ENCODE measurements at places on chromosomes 6 and 20.

DNA sequence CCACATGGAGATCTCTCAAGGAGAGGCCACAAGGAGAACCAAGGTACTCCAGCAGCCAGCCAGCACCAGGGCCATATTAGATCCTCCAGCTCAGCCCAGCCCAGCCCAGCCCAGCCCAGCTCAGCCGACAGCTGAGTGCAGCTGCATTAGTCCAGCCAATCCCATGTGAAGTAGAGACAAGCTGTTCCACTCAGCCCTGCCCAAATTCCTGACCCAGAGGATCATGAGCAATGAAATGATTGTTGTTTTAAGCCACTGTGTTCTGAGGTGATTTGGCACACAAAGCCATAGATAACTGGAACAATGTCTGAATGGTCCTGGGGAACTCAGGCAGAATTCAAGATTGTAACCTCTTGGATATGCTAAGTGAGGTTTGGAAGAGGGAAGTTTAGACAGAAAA, 59.5 kb upstream of the BMP2 start:
- DNase-seq = peak; percentile 51

DNA sequence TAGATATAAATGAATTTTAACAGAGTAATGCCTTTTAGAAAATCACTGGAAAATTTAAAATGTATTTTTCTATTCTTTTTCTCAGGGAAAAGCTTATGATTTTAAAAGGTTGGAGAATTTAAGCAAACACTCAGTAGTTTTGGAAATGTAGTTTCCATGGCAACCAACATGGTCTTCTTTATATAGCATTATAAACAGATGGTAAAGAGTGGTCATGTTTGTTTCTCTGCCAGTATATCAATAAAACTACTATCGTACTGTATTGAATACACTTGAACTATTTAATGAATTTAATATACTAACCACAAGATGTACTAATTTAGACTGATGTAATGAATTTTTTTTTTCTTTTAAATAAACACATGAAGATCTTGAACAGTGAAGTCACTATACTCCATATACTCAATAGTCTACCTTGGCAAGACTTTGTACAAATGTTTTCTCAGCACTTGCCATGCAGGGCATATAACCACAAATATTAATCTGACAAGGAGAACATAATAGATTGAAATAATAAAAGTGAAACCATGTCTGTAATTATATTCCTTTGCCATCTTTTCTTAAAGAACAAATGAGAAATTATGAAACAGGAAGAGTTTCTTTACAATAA, 105.5 kb downstream of the PDSS2 start:
- DNase-seq = no peak

DNA sequence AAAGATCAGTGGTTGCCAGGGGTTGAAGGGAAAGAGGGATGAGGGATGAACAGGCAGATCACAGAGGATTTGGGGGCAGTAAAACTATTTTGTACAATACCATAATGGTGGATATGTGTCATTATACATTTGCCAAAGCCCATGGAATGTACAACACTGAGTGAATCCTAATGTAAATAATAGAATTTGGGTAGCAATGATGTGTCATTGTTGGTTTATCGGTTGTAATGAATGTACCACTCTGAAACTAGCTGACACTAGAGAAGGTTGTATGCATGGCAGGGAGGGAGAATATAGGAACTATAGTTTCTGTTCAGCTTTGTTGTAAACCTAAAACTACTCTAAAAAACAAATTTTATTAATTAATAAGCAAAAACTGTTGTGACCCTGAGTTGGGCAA, 17.8 kb upstream of the ASF1A start:
- DNase-seq = peak; percentile 25

- no peak for DNase-seq
Measured at GRCh38 chr20:20439602-20440190, 71.8 kb downstream of the INSM1 start.

GRCh38 chr6:166798652-166799051, 157.7 kb downstream of the RNASET2 start:
- no peak for DNase-seq

DNA sequence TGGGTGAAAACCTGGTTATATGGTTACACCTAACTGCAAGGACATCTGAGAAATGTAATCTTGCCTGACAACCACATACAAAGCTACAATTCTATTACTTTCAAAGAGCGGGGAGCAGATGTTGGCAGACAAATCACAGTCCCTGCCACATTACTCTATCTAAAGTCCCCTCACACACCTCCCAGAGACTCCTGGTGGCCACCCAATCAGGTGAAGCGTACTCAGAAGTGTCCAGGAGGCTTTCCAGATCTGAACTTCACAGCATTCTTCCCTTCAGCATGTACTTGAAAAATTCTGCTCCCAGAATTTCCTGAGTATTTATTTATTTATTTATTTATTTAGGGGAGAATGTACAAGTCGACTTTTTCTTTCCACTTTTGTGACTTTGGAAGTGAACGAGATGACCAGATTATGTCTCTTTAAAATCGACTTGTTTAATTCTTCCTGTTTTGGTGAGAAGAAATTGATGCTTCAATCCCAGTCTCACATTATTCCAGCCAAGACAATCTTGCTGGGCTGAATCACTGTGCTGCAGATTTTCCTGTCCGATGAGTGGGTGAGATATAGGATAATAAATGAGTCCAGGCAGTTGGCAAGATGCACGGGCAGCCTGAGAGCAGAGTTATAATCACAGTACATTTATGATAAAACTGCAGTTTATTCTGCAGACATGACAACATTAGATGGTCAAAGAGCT, 46.9 kb upstream of the POPDC3 start:
- DNase-seq = no peak

- DNase-seq = no peak
Measured at GRCh38 chr6:50717734-50718457, 4.6 kb downstream of the TFAP2D start.

DNA sequence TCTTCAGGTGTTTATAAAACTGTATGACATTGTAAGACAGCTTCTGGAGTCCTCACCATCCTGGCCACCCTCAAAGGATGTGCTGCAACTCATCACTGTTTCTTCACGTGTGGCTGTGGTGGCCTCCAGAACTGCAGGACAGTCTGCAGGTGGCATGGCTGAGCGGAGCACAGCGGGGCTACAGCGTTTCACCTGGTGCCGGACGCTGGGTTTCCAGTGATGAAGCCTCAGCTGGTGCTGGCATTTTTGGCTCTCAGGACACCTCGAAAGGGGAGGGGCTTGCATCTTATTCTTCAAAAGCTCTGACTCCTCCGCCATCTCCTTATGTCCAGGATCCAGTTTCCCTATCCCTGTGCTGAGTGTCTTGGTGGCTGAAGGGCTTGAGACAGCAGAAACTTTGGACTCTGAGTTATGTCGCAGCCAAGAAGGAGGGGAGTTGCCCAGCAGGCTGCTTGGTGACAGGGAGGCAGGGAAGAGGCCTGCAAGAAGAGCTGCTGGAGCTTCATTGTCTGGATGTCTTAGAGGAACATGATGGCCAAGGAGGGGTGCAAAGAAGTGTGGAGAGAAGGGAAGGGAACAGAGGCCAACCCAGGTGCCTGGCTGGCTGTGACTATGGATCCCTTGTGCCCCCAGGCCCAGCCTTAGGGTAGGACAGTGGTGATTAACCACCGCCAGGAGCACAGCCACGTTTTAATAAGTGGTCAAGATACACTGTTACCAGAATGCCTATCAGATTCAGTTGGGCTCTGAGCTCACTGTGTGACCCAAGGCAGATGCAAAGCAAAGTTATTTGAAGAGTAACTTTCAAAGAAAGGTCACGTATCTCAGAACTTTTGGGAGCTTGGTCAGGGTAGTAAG, 58.7 kb downstream of the GTF2H5 start:
- no peak for DNase-seq

- DNase-seq = no peak
Measured at GRCh38 chr6:3398755-3399696, 57.8 kb downstream of the SLC22A23 start.

GRCh38 chr20:59537991-59538390, 66.3 kb upstream of the PHACTR3 start:
- DNase-seq = no peak

DNA sequence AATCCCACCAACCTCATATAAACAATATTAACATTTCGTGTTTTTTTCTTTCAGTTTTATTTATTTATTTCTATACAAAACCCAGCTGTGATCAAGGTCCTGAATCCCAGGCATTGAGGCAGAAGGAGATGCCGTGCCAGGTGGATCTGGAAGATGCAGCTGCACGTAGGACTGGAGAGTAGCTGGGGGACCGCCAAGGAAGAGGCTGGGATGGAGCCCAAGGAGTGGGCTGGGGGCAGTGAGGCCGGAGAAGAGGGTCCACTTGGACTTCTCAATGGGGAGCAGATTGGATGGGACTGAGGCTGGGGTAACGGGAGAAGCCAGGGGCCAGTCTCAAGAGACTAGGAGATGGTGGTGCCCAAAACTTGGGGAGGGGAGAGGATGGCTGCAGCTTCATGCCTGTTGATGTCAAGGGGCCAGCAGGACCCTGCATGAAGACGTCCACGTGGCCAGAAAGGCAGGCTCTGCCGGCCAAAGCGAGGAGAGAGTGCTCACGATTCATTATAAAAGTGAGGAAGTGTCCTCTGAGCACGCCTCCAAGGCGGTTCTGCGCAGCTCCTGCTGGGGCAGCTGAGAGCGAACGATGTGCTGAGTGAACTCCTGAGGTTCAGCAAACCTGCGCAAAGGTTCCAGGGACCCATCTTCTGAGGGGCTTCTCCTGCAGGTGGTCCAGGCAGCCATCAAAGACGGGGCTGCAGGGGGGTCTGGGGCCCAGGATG, 110.3 kb downstream of the BMP7 start:
- no peak for DNase-seq

DNA sequence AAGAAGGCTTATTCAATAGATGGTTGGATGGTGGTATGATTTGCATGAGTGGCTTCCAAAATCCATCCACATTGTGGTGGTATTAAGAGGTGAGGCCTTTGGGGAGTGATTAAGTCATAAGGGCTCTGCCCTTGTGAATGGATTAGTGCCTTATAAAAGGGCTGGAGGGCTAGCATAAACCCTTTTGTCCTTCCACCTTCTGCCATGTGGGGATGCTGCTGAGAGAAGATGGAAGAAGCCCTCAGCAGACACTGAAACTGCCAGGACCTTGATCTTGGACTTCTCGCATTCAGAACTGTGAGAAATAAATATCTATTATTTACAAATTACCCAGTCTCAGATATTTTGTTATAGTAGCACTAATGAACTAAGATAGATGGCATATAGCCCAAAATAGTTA, 27.8 kb upstream of the SRPK1 start:
- DNase-seq = peak; percentile 5

- DNase-seq = peak; percentile 88
Measured at GRCh38 chr6:90135667-90136066, 161.0 kb downstream of the BACH2 start.

GRCh38 chr20:39651645-39652325, 689.6 kb downstream of the DHX35 start:
- no peak for DNase-seq

GRCh38 chr6:135902756-135903331, 51.3 kb downstream of the PDE7B start:
- DNase-seq = peak; percentile 30

GRCh38 chr6:4931530-4932227, 72.2 kb downstream of the RPP40 start:
- DNase-seq = no peak

- no peak for DNase-seq
Measured at GRCh38 chr20:57959589-57959988, 249.8 kb upstream of the PMEPA1 start.

GRCh38 chr20:34907616-34908469, 31.4 kb downstream of the ACSS2 start:
- DNase-seq = peak; percentile 91

DNA sequence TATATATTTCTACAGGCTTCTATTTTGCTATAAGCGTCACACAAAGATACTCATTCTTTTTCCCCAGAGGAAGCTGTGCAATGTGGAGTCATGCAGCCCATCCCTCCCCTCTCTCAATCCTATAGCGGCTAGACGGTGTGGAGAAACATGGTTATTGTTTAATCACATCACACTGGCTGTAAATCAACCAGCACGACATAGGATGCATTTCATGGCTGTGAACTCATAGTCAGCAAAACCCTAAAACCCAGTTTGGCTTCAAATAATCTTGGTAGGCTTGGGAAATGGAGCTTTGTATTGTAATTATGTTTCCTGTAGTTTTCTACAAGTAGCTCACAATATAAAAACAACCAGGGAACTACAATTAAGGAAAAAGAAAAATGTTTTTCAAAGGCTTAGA, 16.8 kb downstream of the FOXC1 start:
- peak; percentile 47 for DNase-seq

DNA sequence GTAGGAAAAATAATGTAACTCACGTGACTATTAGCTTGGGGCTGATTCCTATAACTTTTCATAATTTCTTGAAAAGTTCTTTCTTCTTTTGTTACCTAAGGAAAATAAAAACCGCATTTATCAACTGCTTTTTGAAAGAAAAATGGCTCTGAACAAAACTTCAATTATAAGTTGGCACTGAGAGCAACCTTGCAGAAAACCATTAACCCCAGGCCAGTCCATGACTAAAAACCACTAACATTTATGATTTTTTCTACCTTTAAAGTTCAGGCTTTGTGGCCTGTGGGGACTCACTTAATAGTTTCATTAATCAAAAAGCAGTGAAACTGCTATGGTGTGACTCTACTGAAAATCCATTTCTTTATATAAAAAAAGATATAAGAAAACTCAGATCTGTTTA, 69.1 kb upstream of the SAMHD1 start:
- no peak for DNase-seq

DNA sequence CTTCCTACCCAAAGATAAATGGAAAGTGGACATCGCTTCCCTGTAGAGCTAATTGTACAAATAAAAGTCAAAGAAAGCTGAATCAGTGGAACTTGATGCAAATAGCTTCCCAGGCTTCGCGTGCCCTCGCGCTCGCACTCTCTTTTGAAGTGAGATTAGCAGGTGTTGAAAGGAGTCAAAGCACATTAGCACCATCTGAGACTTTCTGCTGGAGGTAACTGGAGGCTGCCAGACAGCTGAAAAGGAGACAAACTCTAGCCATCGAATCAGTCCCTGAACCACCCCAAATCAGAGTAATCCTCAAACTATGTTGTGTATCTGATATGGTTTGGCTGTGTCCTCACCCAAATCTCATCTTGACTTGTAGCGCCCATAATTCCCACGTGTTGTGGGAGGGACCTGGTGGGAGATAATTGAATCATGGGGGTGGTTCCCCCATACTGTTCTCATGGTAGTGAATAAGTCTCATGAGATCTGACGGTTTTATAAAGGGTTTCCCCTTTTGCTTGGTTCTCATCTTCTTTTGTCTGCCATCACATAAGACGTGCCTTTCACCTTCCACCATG, 23.7 kb downstream of the SULF2 start:
- no peak for DNase-seq

DNA sequence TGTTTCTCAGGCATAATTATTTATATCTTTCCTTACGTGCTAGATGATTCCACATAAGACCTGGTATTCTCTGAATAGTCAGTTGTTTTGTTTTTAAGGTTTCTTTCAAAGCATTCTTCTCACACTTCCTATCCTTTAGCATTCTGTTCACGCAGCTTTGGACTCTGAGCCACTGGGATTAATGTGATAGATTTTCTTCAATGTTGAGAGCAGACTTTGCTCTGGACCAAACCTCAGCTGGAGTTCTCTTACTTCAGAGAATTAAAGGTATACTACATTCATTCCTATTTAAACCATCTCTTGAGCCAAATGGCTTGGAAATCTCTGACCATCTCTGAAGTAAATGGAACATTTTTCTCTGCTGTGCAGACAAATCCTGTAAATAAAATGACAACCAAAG, 70.7 kb upstream of the TRAF3IP2 start:
- no peak for DNase-seq

- no peak for DNase-seq
Measured at GRCh38 chr20:56752274-56752673, 123.2 kb downstream of the TFAP2C start.
